ENCODE measurements at places on chromosomes 3 and 15.

GRCh38 chr3:46712191-46713049, 5.2 kb downstream of the PRSS50 start:
- no peak for DNase-seq

GRCh38 chr3:73452729-73453128, 172.0 kb downstream of the PDZRN3 start:
- no peak for DNase-seq

DNA sequence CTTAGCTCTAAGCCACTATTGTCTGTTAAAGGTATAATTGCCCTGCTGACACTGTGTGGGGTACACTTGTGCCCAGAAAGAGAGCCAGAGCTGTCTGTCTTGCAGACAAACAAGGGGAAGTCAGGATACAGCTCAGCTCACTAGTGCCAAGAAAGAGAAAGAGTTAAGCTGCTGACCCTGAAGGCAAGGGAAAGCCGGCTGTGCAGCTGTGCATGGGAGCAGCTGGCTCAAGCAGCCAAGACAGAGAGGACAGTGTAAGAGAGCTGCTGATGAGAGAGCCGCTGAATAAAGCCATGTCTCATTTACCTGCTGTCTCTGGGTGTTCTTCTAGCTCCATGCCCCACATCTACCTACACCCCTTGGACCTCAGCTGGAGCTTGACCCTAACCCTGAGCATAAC, 428.1 kb upstream of the NAALADL2 start:
- DNase-seq, result no peak

DNA sequence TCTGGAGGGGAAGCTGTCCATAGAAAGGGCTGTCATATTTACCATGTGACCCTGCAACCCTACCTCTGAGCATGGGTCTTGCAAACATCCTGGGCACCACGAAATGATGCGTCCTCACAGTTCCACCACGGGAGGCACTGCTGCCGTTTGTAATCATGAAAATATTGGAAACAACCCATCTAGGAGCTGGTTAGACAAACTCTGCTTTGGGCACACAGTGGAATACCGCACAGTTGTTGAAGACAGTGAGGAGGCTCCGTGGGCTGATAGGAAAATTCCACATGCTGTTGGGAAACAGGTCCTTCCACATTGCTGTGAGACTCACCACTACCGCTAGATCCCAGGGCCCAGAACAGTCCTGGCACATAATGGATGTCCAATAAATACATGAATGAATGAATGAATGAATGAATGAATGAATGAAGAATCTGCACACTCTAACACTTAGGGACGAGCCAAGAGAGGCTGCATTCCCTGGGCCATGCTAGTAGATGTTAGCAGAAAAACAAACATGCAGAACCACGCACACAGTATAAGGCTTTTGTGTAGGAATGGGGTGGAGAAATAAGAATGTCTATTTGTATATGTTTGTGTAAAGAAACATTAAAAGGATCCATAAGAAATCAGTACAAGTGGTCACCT, 40.6 kb downstream of the TPRA1 start:
- no peak for DNase-seq

DNA sequence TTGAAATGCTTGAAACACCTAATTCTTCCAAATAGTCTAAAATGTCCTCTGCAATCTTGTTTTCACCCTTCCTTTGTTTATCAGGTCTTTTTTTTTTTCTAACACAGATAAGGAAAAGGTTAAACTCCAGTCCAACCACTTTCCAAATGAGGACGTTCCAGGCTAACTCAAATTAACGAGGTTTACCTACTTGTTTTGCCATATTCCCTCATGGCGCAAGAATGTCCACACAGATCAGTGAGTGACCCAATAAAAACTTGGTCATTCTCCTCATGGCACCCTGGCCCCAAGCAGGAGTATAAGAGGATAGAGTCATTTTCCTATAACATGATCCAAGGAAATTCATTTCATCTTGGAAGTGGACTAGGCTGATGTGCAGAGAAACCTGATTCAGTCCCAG, 6.6 kb upstream of the LIPC start:
- no peak for DNase-seq

DNA sequence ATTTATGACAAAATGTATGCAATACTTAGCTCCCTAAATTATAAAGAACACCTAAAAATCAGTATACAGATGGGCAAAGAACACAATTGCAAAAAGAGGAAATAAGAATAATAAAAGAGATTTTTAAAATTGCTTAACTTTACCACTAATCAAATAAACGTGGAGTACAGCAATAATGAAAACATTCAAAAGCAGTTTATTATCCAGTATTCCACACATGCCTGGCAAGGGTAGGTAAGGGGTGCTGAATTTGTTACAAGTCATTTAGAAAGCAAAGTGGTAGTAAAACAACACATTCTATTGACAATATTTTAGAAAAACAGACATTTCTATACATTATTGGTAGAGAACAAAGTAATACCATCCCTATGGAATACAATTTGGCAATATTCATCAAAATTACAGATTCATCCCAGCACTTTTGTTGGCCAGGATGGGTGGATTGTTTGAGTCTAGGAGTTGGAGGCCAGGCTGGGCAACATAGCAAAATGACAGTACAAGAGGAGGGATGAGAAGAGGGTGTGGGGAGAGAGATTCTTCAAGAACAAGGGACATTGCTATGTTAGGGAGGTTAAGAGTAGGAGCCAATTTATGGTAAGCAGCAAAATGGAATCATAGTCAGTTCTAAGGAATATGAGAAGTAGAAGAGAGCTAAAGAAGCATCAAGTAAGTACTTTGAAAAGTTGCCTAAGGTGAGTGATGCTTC, 3.7 kb upstream of the ACKR4 start:
- DNase-seq, result no peak

DNA sequence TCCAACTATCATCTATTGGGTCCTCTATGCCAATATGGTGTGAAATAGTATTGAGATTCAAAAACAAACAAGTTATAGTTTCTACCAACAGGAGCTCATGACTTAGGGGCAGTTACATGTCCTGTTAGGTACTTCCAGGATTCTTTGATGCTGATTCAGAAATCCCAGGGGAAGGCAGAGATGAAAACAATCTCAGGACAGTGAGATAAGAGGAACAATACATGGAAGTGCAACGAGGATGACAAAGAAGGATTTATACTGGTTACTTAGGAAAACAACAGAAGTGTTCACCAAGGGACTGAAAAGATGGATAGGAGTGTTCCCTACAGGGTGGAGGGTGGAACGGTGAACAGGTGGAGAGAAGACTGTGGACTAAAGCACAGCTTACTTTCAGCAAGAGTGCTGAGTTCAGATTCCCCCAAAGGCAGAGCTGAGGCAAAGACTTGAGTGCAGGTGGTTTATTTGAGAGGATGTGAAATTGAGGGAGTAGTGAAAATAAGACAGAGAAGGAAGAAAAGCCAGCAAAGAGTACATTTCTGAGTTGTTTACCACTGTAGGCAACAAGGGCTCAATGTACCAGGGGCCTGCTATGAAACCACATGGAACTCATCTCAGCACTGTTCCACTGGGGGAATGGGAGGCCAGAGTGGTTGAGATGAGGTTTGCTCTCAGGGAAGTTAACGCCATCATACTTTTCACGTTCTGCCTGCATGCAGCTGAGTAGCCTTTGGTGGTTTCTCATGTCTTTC, 68.1 kb downstream of the TRIM69 start:
- no peak for DNase-seq

DNA sequence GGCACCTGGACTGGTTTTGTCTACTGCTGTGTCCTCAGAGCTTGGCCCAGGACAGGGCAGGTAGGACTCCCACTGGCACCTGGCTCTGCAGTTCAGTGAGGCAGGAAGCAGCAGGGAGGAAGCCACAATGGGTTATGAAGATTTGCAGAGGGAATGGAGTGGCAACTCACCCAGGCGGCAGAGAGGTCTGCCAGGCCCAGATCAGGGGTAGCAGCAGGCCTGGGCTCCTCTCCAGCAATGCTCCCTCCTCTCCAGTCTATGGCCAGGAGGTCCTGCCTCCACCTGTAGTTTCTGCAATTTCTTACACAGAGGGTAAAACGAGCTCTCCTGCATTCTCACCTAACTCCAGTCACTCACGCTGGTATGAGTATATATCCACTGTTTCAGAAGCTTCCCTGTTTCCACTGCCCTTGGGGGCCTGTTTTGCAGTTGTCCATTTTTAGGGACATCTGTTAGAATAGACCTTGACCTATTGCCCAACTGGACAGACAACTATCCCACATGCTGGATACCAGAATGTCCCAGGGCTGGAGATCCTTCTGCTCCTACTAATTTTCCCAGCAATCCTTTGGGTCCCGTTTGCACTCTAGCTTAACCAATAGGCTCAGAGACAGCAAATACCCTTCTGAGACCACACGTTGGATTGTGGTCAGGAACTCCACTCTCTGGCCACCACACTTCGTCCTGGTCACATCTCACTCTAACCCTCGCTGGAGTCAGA, 35.2 kb downstream of the HMCES start:
- no peak for DNase-seq

GRCh38 chr3:183310936-183311335, 57.9 kb downstream of the B3GNT5 start:
- DNase-seq, result no peak

- DNase-seq, result no peak
Observed at GRCh38 chr3:169953462-169954141, 13.0 kb upstream of the SEC62 start.

DNA sequence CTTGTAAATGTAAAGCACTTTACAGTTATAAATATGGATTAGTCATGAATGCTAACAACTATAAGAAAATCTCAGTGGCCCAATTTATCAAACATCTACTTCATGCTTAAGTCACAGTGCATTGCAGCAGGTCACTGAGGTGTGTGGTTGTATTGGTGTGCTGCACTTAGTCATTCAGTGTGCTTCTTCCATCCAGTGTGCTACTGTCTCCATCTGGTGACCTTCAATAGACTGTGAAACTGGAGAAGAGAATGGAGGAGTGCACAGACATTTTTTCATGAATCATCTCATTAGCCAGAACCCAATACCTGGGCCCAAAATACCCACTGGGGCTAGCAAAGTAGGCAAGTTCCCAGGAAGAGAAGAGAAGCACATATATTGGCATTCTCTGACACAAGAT, 199.6 kb downstream of the SHOX2 start:
- DNase-seq, result no peak

DNA sequence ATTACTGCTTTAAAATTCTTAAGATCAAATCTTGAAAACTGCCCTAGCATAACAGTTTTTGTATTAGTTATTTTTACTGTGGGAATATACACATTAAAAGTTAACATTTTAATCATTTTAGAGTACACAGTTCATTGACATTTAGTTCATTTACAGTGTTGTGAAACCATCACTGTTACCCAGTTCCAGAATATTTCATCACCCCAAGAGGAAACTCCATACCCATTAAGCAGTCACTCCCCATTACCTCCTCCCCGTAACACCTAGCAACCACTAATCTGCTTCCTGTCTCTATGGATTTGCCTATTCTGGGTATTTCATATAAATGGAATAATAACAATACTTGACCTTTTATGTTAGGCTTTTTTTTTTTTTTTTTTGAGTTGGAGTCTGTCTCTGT, 164.1 kb upstream of the LRRFIP2 start:
- DNase-seq, result no peak

GRCh38 chr15:87145696-87146095, 1066.0 kb downstream of the AGBL1 start:
- no peak for DNase-seq

GRCh38 chr3:53821631-53822121, 24.5 kb downstream of the CHDH start:
- DNase-seq, result no peak

Data from stimulated activated CD4-positive, alpha-beta T cell treated with anti-CD3 and anti-CD28 coated beads, Interleukin-1b, Interleukin-23, amount 100 ng/mL, for 1 hour (primary cell).